ENCODE measurements at places on chromosomes 7 and 10.

DNA sequence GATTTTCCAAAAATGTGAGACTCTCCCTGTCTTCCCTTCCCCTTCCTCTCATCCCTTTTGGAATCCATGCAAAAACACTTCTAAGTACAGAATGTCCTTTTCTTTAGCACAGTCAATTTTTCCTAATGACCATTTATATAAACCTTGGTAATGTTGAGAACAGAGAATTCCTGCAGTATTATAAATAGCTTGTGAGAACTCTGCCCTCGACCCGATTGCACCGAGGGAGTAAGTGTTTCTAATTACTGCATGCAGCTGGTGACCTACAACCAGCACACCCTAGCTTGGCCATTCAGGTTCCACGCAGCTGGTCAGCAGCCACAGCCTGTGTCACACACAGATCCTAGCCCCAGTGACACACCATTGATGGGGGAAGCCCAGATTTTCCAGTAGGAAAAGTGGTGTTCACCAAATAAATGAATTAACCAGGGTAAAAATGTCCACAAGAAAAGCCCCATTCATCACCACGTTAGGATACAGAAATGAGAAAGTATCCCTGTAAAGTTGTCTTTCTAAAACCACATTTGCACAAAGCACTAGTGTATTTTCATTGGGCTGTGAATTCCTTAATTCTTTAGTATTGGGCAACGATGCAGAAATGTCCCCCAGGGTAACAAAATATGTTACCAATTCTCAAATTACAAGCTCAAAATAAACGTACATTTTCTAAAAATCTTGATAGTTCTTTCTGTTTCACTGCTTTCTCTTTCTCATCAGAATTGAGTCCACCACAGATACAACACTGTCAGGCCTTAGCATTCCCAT, 499.0 kb upstream of the KLF6 start:
- DNase-seq, result peak; percentile 66

DNA sequence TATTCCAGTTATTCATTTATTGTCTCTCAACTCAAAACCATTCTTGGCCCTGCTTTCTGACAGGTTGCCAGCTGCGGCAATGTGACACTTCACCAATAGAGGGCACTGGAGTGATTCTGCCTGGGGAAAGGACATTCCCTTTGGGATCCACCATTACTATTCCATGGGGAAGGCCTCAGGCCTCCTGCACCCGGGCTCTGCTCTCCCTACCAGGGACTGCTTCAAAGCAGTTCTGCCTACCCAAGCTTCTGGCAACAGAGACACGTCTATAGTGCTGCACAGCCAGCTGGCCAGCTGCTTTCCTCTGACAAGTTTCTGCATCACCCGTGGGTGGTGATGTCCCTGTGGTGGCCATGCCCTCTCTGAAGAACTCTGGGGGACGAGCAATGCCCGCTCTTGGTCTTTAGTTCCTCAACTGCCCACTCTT, 163.8 kb downstream of the ELMO1 start:
- DNase-seq, result no peak

GRCh38 chr7:38186593-38187314, 8.7 kb downstream of the STARD3NL start:
- DNase-seq, result peak; percentile 93

- DNase-seq, result peak; percentile 92
These were observed 2.4 kb upstream of the SERPINE1 start for GRCh38 chr7:101124376-101125056.

DNA sequence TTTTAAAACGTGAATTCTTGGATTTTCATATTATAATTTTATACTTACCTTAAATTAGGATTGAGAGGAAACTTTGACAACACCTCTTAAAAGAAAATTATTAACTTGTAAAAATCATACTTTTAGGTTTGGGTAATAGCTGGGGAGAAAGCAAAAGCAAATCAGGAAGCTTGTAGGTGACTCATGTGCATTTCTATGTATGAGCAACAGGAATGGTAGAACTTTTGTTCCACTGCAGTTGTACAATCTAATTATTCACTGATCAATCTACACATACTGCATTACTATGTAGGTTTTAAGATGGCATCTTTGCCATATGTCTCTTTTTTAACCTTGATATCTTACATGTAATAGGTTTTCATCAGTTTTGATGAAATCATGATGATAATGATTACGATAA, 223.2 kb downstream of the PRKG1 start:
- peak; percentile 51 for DNase-seq

DNA sequence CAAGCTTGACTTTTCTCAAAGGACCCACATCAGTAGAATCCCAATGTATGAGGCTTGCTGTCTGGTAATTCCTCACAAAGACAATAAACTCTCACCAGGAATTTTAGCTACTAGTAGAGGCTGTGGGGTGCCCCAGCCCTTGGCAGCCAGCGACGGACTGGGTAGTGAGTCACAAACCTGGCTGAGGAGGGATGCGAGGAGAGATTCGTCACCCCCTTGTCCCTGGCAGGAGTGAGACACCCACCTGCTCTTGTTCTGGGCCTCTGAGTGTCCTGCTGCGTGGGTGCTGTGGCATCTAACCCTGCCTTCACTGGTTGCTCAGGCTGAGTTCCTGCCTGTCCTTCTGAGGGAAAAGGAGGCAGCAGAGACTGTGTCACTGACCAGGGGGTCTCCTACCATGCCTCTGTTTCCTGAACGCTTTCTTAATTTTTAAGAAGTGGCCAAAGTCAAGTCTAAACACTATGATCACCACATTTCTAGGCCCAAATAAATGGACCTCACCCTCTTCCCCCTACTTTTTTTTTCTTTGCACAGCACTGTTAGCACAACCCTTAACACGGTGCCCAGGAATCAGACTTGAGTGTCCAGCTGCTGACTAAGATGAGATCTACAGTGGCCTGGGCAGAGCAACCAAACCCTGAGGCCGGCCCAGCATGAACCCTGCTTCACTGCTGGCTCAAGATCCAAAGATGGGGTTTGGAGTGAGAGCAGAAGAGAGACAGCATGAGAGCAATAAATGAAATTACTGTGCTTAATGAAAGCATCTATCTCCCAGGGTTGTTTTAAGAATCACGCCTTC, 146.4 kb downstream of the ANLN start:
- DNase-seq, result peak; percentile 35

- peak; percentile 28 for DNase-seq
These were observed 30.8 kb downstream of the CHCHD3 start for GRCh38 chr7:133051066-133051465.

- no peak for DNase-seq
These were observed 108.8 kb downstream of the SPAG6 start for GRCh38 chr10:22453948-22454591.

DNA sequence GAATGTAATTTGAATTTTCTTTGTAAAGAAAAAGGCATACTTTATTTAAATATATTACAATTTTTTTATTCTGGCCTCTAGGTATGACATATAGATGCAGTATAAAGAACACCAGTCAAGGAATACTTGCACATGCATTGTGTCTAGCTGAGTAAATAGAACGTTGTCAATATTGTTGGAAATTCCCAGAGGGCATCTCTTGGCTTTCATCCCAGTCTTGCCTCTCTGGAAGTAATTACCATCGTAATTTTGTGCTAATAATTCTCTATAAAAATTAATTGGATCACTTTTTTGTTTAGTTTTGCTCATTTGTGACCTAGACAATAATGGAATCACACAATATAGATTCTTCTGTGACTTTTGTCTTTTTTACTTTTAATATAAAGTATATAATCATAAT, 1052.3 kb upstream of the CELF2 start:
- DNase-seq, result no peak

DNA sequence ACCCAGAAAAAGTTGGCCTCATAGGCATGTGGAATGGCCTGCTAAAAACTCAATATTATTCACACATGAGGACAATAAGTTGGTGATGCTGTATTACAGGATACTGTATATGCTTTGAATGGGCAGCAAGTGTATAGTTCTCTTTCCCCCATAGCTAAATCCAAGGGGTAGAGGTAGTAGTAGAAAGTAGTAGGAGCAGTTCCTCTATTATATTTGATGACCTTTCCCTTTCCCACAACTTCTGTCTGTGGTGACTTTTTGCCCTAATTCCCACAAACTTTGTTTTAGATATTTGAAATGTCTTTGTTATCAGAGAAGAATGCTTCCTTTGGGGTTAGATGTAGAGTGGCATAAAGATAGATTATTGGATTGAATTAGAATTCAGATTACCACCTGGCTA, 154.0 kb upstream of the STEAP4 start:
- DNase-seq, result no peak

GRCh38 chr10:123554656-123555055, 111.5 kb upstream of the GPR26 start:
- no peak for DNase-seq

GRCh38 chr10:13587391-13587790, 626 bp downstream of the PRPF18 start:
- DNase-seq, result no peak

- no peak for DNase-seq
These were observed 117.5 kb downstream of the SORBS1 start for GRCh38 chr10:95443636-95444035.

DNA sequence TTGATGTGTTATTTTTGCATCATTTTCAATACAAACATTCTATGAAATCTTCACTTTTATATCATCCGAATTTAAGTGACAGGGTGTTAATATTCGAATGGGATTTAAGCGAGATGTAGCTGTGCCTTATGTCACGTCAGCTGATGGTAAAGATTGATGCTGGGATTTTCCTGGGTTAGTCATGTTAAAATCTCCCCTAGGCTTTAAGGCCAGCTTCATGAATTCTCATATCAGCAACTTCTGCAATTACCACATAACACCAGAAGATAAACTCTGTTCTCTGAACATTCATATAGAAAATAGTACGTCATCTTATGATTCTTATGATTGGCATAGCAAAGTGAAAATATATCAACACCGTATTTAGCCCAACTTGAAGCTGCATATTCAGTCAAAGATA, 669.2 kb downstream of the PCDH15 start:
- DNase-seq, result no peak

DNA sequence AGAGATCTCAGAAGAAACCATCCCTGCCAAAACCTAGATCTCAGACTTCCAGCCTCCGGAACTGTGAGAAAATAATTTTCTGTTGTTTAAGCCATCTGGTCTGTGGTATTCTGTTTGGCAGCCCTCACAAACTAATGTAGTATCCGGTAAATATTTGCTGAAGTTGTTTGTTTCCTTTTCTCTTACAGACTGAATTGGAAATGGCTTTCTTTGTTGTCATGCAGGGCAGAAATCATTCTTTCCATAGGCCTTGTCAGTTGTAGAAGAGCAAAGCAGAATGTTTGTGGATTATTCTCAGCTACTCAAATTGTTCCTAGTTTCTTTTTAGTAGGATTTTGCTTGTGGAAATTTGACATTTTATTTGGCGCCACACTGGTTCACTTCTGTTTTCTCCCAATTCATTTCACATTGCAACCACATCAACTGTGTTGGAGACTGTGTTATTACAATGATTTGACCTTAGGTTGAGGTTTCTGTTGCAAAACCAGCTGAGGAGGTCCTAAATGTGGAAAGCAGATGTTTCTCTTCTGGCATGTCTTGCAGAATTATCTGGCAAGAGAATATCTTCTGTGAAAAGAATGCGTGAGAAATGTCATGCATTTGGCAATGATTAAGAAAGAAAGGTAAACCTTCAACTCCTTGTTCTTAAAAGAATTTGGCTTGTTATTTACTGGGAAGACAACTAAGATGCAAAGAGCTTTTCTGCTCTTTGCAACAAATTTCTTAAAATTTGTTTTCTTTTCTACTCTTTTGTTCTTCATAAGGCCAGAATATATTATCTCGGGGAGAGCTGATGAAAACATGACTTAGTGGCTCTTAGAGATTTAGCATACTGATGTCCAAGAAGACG, 25.8 kb downstream of the ACTA2 start:
- peak; percentile 76 for DNase-seq
